Non-pigmented ciliary epithelial cell (primary cell): ENCODE measurements at places on chromosomes 1 and 21.

GRCh38 chr1:92218559-92218958 lies 844 bp downstream of the C1orf146 start:
- no peak for DNase-seq

GRCh38 chr1:18950401-18951026 lies 6.0 kb downstream of the IFFO2 start:
- no peak for DNase-seq

GRCh38 chr1:182927693-182928433 lies 25.1 kb downstream of the SHCBP1L start:
- DNase-seq, result no peak

- no peak for DNase-seq
Observed at GRCh38 chr1:239262538-239262937, 123.8 kb upstream of the CHRM3 start.

- DNase-seq, result no peak
Observed at GRCh38 chr1:52416811-52417210, 12.4 kb downstream of the PRPF38A start.

DNA sequence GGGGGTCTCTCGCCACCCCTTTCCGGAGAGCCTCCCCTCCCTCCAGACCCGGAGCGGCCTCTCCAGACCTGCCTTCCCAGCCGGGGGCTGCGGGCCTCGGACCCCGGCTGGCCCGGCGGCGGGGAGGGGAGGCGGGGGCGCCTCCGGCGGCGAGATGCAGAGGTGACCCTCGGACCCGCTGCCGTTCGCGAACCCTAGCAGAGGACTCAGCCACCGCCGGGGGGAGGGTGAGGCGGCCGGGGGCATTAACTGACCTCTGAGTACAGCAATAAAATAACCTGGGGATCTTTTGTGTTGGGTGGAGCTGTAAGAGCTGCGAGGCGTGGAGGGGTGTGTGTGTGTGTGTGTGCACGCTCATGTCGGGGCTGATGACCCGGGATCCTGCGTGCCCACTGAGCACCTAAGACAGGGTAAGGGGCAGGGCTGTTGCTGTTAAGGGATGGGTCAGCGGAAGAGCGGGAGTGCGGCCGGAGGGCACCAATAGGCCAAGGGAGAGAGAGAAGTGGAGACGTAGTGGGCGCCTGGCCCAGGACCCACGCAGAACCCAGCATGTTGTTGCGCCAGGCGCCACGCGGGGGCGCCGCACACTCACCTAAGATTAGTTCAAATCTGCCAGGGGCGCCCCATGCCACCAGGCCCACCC lies 6.3 kb downstream of the HAPLN2 start:
- DNase-seq, result no peak

- DNase-seq, result no peak
Observed at GRCh38 chr1:30172299-30172694, 551.1 kb downstream of the MATN1 start.

DNA sequence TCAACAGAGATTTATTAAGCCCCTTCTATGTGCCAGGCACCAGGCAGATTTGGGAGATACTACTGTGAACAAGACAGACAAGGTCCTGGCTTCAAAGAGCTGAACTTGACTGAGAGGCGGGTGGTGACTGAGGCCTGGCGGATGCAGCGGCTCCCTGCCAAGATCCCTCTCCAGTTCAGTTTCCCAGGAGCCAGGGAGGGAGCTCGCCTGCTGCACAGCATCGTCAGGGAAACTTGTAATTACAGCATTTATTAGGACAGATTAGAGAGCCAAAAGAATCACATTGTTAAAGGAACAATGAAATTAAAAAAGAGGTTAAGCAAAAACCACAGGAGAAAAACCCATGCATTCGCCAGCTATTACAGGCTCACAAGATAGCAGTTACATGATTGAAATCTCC lies 55.3 kb downstream of the ETS2 start:
- no peak for DNase-seq

- DNase-seq, result no peak
Observed at GRCh38 chr1:115728341-115728740, 40.2 kb downstream of the CASQ2 start.

DNA sequence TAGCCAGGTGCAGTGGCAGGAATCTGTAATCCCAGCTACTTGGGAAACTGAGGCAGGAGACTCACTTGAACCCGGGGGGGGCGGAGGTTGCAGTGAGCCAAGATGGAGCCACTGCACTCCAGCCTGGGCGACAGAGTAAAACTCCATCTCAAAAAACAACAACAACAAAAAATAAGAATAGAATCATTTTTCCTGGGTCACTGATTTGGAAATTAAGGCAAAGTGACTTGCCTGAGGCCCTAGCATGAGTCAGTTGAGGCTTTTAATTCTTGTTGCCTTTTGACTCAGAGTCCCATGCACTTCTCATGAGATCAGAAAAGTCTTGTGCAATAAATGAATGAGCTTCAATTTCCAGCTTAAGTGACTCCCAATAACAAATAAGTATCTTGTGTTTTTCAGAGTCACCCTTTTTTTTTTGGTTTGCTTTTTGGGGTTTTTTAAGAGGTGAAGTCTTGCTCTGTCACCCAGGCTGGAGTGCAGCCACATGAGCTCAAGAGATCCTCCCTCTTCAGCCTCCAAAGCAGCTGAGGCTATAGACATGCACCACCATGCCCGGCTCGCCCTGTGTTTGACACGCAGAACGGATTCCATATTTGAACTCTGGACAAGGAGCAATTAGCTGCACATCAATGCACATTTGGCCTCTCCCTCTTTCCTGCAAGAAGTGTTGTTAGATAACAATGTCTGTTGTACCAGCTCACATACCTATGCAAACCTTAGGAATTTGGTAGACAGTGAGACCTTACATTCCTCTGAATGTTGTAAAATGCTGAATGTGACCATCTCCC lies 3.4 kb upstream of the PLEKHM2 start:
- peak; percentile 92 for DNase-seq

DNA sequence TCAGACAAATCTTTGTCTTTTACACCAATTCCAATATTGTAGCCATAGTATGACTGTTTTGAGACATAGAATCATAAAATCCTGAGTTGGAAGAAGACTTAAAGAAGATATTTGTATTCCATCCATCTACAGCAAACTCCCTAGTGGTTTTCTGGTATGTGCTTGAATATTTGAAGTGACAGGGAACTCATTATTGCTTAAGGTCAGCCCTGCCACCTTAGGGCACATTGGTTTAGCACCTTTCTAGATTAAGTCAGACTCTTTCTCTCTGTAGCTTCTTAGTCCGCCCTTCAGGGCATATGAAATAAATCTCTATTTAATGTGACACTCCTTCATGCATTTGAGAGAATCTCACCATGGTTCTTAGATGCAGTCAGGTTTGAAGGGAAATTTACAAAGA lies 49.8 kb downstream of the PTGER3 start:
- DNase-seq, result no peak

GRCh38 chr1:227786673-227787512 lies 28.6 kb upstream of the PRSS38 start:
- DNase-seq, result no peak

GRCh38 chr1:65170511-65171142 lies 22.6 kb downstream of the AK4 start:
- DNase-seq, result no peak

GRCh38 chr1:21292984-21293536 lies 2.8 kb upstream of the ECE1 start:
- DNase-seq, result no peak

- DNase-seq, result no peak
Observed at GRCh38 chr1:74964508-74965102, 169.6 kb upstream of the LHX8 start.

DNA sequence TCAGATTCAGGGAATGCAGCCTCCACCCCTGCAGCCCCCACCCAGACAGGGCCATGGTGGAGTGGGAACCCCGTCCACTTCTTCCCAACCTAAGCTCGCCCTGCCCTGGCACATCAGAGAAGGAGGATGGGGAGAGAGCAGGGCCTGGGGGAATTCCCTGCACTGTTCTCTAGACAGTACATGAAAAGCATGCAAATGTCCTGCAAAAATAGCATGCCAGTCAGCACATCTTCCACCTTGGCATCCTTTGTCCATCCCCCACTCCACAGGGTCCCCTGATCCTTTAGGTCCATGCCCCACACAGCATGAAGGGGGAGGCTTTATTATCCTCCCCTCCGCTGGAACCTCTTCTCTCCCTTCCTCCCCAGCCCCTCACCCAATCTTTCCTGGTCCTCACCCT lies 35.0 kb upstream of the RD3 start:
- no peak for DNase-seq

- DNase-seq, result no peak
Observed at GRCh38 chr1:246506367-246506673, 759 bp downstream of the SMYD3 start.

GRCh38 chr1:197884173-197884572 lies 18.3 kb upstream of the C1orf53 start:
- no peak for DNase-seq

DNA sequence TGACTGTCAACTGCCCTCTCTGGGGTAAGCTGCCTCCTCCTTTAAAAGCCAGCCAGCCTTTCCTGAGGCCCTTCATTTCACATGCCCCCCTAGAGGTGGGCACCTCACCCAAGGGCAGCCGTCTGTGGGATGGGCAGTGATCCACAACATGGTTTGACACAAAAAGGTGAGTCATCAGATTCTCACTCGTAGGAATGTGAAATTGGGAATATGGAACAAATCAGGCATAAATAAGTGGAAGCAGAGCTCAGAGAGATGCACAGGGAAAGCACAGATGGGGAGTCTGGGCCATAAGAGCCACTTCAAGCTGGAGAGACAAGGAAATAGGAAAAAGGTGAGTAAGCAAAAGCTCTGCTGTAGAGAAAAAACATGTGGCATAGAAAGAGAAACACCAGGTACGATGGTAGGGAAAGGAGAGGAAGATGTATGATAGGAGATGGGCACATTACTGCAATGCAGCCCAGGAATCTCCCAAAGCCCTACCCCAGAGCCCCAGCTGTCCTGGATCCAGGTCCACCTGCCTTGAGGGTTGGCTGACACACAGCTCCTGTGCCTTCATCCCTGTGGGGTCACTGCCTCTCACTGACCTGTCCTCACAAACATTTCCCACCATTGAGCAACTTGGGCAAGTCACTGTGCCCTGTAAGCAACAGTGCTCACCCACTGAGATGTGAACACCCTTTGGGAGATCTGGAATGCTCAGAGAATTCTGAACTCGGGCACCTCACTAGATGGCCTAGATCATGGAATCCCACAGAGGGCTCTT lies 86.6 kb downstream of the ASTN1 start:
- no peak for DNase-seq

DNA sequence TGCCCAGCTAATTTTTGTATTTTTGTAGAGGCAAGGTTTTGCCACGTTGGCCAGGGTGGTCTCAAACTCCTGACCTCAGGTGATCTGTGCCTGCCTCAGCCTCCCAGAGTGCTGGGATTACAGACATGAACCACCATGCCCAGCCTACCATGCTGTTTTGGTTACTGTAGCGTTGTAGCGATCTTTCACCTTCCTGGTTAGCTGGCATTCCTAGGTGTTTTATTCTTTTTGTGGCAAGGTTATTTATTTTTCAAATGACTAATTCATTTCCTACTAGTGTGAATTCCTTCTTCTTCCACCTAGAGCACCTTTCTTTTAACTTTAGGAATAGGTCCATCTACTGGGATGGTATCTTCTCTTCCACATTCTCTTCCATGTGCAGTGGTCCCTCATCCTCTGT lies 29.3 kb downstream of the TMEM200B start:
- no peak for DNase-seq

- peak; percentile 49 for DNase-seq
Observed at GRCh38 chr1:64000021-64000420, 203.4 kb upstream of the UBE2U start.

GRCh38 chr1:56199956-56200355 lies 379.4 kb downstream of the PLPP3 start:
- no peak for DNase-seq

DNA sequence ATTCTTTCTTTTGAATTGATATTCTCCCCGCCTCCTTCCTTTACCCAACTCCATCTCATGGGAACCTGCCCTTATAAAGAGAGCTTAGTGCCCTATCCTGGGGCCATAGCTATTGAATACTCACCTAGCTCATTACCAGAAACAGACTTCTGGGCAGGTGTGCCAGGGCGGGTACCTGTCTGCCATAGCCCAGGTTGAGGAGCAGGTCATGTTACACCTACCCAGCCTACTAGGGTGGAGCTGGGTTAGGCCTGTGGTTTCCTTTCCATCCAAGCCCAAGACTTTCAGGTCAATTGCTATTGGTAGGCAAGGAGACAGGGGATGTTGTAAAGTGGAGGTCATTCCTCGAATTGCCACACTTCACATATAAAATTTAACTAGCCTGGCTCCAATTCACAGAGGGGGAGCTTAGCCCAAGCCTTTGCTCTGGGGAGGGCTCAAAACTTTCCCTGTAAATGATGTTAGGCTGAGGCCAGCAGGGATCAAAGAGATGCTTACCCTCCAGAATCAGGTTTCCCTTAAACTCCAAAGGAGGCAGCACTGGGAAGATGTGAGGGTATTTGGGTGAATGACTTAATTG lies 87.1 kb upstream of the IPO9 start:
- DNase-seq, result no peak

GRCh38 chr1:194289569-194290266 lies 1103.3 kb upstream of the B3GALT2 start:
- DNase-seq, result no peak

GRCh38 chr1:26038477-26038876 lies 7.4 kb downstream of the SLC30A2 start:
- DNase-seq, result no peak

GRCh38 chr21:43585924-43586413 lies 73.3 kb downstream of the HSF2BP start:
- DNase-seq, result peak; percentile 99

DNA sequence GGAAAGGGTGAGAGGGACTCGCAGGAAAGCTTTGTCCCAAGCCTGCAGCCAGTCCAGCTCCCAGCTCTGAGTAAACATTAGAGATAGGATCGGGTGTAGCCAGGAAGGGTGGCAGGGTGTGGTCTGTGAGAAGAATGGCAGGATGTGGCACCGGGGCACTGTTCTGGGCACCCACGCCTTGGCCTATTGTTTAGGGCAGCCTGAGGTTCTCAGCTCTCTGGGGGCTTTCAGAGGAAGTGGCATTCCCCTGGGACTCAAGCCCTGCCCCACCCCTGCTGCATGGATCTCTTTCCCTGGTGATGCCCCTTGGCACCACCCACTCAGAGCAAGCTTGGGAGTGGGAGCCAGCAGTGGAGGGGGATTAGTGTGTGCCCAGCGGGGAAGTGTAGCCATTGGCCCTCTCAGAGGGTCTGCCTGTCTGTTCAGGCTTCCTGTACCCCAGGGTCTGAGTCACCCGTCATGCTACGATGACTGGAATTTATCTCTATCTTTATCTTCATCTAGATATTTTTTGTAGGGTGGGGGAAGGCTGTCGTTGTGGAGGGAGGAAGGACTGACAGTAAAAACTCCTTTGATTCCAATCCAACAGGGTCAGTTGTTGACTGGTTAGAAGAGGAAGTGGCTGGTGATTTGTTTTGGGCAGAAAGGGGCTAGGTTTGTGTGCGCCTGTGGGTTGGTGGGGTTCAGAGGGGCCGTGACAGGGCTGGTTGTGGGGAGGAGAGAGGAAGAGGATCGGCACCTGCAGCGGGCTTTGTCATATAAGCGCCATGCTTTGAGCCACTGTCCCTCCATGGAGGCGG lies 31.6 kb downstream of the SOX13 start:
- DNase-seq, result no peak

DNA sequence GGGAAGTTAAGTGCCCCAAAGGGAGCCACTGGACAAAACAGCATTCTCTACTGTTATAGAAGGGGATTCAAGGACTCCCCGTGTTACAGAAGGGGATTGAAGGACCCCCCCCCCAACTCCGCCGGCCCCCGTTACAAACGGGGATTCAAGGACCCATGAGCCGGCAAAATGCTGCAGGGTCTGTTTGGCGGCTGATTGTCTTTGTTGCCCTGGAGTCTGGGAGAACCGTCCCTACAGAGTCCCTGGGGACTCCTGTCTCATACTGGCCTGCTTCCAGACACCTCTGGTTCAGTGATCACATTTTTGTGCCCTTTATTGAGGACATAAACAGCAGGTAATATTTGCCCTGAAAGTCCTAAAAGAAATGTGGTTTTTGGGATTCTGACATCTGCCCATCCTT lies 96.4 kb downstream of the SYF2 start:
- DNase-seq, result no peak
